Eye (tissue), 1 donor: ENCODE measurements at places on chromosomes 1 and 21.

DNA sequence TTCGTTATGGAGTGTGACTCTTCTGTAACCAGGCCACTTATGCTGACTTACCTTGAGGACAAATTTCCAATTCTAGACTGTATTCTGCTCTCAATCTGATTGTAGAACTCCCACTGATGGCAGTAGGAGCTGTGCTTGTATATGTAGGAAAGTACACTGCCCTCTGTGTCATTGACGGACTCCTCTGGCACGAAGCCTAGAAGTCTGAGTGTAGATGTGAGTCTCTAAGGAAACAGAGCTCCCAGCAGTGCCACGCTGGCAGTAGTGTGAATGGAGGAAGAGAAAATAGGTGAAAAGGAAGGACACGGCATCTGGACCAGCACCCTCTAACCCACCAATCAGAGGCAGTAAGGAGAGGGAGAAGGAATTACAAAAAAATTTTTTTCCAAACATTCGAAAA, 130.4 kb upstream of the ADGRL2 start:
- DNase-seq, result no peak

DNA sequence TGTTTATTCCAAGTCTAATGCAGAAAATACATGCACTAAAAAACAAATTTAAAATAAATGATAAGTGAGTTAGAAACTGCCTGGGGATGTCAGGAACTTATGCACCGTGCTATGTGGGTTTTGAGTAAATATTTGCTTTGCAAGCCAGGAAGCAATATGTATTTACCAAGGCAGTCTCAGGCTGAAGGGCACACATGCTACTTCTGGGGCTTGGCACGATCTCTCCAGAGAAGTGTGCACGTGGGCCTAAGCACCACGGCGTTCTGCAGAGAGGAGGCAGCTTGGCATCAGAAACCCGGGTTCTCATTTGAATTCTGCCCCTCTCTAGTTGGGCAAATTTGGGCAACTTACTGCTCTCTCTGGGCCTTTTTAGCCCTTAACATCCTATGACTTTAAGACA, 72.6 kb upstream of the ROR1 start:
- no peak for DNase-seq

DNA sequence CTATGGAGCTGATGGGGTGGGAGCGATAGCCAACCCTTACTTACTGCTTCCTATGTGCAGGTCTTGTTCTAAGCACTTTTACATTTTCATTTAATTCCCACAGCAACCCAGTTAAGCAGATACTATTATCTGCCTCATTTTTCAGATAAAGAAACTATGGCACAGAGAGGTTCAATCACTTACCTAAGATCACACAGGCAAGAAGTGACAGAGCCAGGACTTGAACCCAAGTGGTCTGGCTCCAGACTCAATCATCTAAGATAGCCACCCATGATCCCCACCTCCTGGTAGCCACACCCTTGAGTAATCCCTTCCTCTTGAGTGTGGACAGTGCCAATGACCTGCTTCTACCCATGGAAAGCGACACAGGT, 23.2 kb upstream of the IFNAR1 start:
- DNase-seq, result no peak

GRCh38 chr1:3034162-3034561, 12.9 kb downstream of the ACTRT2 start:
- DNase-seq, result no peak

DNA sequence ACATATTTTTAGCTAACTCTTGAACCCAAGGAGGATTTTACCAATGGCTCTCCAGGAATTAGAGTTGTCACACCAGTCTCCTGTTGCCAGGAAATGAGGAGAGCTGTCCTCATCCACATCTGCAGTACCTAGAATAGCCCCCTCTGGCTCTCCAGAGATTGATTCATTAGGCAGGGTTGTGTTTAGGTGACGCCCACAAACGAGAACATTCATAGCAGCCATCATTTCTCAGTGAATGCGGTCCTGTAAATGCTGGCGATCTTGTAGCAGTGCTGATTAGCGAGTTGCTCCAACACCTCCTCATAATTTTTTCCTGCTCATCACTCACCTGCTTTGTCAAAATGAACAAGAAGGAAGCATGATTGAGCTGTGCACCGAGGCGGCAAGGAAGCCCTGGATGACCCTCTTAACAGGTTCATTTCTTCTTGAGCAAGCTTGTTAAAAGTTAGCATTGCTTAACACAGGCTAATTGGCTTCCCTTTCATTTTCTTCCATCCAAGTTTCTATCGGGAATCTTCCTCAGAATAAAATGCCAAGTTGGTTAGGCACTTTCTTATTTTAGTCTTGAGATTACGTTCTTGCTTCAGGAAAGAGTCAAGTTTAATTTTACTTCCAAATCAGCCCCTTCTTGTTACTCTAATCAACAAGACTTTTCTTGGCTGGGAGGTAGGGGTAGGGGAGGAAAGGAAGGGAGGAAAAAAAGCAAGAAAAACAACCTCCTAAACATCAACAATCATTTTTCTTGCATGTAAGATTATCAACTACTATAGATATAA, 16.5 kb upstream of the KLHDC8A start:
- peak; percentile 44 for DNase-seq

DNA sequence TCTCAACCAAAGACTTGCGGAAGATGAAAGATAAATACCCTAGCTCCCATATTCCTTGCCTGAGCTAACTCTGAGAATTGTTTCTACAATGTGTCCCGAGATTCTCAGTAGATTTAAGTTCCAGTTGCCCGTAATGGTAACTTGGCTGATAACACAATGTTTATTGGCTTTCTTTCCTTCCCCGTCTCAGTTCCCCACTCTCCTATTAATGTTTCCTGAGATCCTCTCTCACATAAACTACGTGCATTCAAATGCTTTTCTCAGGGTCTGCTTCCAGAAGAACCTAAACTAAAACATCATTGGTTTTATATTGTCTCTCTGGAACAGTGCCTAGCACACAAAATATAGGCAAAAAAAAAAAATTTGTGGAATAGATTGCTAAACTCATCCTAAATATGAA, 794.2 kb upstream of the ADGRL2 start:
- no peak for DNase-seq

GRCh38 chr1:88276163-88276562, 407.9 kb upstream of the PKN2 start:
- DNase-seq, result peak; percentile 20

DNA sequence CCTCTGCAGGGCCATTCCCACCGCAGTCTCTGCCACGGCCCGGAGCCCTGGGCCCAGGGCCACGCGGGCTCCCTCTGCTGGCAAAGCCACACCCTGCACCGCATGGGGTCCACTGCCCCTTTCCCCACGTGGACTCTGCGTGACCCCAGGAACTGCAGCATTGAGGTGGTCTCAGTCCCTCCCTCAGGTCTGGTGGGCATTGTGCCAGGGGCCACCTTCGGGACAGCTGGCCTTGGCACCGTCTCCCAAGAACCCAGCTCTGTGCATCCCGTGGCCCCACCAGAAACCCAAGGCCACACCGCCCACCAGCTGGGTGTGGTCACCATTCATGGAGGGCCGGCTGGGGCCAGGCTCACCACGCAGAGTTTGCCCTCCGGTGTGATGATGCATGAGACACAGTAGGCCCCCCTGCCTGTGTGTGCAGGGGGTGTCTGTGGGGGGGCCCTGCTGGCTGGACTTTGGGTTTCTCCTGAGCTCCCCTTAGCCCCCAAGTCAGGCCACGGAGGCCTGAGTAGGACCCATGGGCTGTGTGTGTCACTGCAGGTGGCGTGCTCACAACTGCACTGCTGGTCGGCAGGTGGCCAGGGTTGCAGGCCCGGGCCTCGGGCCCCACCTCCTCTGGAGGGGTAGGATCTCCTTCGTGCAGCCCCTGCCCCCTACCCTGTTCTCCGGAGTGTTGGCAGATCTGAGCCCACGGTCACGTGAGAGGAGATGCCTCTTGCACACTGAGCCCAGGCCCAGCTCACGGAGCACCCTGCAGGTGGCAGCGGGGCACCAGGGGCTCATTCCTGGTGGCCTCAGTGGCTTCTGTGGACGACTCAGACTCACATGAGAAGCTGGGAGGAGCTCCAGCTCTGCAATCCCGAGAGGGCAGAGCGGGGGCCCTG, 5.8 kb downstream of the VWA1 start:
- DNase-seq, result peak; percentile 68

DNA sequence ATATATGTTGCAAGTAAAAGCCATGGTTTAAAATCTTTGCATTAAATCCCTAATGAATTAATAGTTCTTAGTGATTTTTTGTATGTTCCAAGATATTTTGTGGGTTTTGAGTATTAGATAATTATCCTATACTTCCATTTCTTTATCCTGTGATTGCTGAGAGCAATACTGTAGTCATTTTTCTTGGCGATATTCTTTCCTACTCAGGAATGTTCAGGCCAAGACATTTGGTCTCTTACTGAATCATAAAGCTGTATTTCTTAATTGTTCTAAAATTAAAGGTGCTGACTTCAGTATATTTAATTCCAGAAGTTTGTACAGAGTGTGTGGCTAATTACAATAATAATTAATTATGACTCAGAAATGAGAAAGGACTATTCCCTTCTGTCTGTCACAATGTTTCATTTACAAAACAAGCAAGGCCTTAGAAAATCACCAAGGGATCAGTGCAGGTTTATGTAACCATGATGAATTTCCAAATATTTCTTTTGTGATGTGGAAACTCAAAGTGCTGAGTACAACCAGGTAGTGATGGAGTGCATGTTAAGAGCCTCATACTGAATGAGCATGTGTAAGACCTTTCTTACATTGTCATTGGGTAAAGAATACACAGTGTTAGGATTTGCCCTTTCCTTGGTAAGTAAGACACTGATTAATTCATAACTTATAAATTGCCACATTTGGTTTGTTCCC, 161.2 kb downstream of the HMCN1 start:
- DNase-seq, result no peak

DNA sequence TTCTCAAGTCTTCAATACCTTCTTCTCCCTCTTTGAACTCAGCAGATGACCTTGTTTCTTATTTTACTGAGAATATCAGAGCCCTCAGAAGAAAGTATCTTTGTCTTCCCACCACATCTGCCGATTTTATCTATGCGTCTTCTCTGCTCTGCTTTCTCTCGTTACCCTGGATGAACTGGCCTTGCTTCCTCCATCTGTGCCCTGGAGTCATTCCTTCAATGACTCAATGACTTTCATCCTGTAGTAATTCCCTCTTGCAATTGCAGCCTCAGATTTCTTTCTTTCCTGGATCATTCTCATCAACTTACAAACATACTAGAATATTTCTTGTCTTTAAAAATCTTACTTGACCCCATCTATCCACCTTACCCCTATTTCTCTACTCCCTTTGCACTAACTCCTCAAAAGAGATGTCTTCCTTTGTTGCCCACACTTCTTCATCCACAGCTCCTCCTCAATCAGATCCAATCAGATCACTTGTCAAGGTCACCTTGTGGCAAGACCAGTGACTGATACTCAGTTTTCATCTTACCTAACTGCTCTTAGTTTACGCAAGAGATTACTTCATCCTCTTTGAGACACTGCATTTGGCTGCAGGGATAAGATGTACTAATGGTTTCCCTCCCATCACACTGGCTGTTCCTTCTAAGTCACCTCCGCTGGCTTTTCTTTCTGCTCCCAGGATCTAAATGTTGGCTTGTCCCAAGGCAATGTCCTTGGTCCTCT, 8.2 kb upstream of the TGFBR3 start:
- DNase-seq, result no peak

- DNase-seq, result no peak
Observed at GRCh38 chr1:158801396-158801795, 20.4 kb upstream of the OR6N2 start.

- no peak for DNase-seq
Observed at GRCh38 chr1:226908419-226908818, 31.7 kb upstream of the COQ8A start.

- DNase-seq, result no peak
Observed at GRCh38 chr1:119516680-119517079, 9.7 kb downstream of the HSD3B1 start.

DNA sequence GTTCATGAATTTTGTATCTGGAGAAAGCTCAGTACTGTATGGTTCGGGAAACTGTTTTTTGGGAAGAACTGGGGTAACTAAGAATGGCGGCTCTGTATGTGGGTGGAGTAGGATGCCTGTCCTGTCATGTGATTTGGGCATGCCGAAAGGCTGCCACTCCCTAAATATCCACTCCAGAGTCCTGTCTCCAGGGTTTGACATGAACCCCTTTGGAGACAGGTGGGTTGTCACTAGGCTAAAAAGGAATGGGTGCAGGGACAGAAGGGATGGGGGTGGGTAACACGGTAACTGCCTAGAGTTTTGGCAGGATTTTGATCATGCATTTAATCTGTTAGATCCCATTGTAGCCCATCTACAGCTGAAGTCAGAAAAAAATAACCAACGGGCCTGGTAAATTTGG, 150.1 kb downstream of the KCNJ6 start:
- no peak for DNase-seq

GRCh38 chr1:113976609-113977278, 2.5 kb upstream of the OLFML3 start:
- peak; percentile 69 for DNase-seq

- peak; percentile 59 for DNase-seq
Observed at GRCh38 chr1:84377480-84378095, 20.7 kb upstream of the DNASE2B start.

DNA sequence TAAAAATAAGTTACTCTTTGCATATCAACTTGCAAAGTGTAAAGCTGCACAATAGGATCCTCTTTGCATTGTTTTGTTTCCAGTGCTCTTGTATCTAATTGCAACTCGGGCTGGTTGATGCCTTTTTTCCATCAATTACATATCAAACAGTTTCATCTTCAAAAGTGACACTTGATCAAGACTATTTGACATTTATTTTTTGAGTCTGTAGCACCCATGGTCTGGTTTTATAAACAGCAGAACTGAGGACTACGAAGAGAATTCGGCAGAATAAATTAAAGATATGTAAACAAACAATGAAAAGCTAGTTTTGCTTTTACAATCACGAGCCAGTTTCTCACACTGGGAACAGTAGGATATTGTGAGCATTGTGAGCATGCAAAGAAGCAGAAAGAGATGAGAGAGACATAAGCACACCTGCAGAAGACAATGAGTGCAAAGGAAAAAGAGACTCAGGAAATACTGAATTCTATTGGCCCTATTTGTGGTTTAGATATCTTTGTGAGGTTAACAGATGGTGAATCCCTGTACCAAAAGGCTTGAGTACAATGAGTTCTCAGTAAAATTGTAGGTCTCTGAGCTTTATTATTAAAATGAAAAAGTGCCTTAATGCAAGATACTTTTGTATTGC, 45.4 kb downstream of the RPL5 start:
- no peak for DNase-seq

- DNase-seq, result no peak
Observed at GRCh38 chr1:10521537-10522157, 46.9 kb downstream of the PEX14 start.

DNA sequence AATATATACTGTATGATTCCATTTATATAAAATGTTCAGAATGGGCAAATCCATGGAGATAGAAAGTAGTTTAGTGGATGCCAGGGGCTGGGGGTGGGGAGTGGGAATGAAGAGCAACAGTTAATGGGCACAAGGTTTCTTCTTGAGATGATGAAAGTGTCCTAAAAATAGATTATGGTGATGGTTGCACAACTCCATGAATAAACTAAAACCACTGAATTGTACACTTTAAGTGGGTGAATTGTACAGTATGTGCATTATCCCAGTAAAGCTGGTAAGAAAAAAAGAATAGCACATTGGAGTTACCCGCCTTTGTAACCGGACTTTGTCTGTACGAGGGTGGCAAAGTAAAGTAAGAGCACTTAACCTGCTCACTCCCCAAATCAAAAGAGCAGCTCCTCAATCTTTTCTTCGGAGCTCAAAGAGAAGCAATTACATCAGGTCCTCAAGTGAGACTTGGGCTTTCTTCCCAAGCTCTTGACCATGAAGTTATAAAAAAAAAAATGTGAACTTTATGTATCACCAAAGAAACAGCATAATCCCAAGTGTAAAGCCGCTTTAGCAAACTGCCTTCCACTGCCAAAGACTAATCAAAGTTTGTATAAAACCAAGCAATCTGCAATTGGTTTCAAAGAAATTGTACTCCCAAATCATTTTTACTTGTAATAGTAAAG, 32.1 kb downstream of the ALDH9A1 start:
- no peak for DNase-seq
